ENCODE measurements at places on chromosomes 6 and 20. TPM values are rescaled to one million over a fixed set of nuclear protein-coding genes. Genes with fewer than 3 reads are reported as not detected.

DNA sequence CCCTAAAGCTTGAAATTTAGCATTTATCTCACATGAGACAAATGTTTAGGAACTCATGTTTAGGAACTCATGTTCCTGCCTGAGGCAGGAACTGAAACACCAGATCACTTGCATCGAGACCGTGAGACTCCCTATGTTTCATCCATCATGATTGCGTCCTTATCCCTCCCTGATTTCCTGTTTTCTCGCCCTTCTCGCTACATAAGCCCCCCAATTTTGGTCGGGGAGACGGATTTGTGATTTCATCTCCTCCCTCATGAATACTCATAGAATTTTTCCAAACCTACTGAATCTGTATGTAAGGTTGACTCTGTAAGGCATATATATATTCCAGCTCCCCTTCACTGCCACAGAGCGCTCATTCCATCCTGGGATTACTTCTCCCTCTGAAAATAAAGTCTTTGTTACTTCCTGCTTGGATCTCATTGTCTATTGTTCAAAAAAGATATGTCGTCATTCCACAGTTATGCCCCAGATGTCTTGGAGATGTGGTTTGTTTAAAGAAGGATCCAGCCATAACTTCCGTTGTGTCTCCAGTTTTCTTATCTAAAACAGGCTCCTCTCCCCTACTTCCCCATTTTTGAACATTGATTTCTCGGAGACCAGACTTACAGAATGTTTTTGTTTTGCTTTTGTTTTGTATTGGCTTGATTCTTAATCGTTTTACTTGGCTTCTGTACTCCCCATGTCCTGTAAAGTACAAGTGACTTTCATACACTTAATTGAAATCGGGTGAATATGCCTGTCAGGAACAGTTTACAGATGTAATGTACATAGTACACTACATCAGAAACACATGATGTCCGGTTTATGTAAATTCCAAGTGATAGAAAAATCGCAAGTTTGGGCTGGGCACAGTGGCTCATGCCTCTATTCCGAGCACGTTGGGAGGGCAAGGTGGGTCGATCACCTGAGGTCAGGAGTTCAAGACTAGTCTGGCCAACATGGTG lies 118.7 kb downstream of the HFE start:
- peak; percentile 92 for DNase-seq

DNA sequence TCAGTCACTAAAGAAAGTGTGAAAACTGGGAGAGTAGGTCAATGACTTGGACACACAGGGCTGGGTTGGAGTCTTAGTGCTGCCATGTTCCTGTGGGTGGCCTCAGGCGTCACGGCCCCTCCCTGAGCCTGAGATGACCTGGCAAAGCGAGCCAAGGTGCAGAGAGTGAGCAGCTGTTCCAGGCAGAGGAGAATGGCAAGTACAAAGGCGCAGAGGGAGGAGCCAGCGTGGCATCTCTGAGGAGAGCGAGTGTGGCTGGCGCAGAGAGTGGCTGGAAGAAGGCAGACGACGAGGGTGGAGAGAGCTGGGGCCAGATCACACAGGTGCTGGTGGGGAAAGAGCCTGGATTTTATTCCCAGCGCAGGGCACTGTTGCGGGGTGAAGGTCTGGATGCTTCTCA lies 20.6 kb upstream of the CHMP4B start:
- no peak for DNase-seq

- no peak for DNase-seq
Observed at GRCh38 chr6:46240866-46241565, 70.2 kb upstream of the ENPP5 start.

DNA sequence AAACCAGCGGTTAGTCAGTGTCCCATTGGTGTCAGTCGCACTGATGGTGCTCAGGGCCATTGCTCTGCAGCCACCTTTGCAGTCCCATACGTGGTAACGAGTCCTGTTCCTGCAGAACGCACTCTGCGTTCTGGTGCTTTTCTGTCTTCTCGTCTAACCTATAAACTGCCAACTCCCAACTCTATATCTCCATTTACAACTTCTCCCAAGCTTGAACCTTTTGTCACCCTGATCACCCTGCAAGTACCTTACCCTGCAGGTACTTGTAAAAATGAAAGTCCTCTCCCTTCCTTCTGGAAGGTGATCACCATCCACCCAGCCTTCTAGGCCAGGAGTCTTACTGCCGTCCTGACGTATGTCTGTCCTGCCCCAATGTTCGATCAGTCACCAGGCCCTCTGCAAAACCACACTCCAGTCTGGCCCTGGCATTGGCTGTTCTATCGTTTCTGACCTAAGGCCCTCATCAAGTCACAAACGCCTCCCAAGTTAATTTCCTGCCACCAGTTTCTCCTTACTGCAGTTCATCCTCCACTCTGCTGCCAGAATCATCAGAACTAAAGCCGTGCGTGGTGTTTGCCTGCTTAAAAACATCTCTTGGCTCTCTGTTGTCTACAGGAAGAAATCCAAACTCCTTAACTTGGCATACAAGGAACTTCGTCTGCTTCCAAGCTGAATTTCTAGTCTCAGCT lies 7.9 kb downstream of the RREB1 start:
- no peak for DNase-seq

- DNase-seq, result no peak
Observed at GRCh38 chr6:156612361-156612760, 164.8 kb upstream of the ARID1B start.

DNA sequence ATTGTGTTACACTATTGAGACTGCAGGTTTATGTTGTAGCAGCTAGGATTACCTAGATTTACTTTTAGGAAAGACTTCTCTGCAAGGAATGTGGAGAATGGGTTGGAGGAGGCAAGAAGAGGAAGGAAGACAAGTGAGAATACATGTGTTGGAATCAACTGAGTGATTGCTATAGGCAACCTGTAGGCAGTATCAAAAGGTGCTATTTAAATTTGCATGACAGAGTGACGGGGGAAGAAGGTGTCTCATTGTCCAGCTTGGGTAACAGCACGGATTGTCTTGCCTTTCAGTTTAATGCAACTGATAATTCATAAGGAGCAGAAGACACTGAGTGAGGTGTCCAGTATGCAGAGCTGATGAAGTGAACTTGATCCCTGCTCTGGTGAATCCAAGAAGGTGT lies 19.4 kb downstream of the SERPINB9 start:
- no peak for DNase-seq

- no peak for DNase-seq
Observed at GRCh38 chr20:35757098-35757705, 14.6 kb upstream of the PHF20 start.

- DNase-seq, result no peak
Observed at GRCh38 chr20:43846516-43846905, 68.1 kb upstream of the TOX2 start.

DNA sequence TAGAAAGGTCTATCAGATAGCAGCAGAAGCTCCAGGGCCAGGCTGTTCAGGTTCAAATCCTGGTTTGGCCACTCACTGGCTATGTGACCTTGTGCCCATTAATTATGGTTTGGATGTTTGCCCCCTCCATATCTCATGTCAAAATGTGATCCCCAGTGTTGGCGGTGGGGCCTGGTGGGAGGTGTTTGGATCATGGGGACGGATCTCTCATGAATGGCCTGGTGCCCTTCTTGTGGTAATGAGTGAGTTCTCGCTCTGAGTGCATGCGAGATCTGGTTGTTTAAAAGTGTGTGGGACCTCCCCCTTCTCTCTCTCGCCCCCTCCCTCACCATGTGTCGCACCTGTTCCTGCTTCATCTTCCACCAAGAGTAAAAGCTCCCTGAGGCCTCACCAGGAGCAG lies 240.9 kb downstream of the LRFN2 start:
- DNase-seq, result no peak

GRCh38 chr6:88641178-88641903 lies 322.1 kb downstream of the RNGTT start:
- no peak for DNase-seq

DNA sequence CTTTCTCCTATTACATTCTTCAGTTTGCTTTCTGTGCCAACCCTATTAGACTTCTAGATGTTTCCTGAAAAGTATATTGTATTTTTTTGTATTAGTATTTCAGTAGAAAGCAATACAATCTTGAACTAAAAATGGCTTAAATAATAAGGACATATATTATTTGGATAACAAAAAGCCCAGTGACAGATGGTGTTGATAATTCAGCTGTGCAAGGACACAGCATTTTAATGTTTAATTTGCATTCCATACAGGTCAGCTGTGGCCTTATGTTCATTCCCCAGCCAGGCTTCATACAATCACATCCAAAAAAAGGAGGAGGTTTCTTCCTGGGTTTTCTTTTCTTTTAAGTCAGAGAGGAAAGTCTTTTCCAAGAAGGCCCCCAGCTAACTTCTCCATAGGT lies 236.9 kb downstream of the CD109 start:
- no peak for DNase-seq

GRCh38 chr6:136831873-136832562 lies 9.6 kb downstream of the PEX7 start:
- DNase-seq, result no peak

DNA sequence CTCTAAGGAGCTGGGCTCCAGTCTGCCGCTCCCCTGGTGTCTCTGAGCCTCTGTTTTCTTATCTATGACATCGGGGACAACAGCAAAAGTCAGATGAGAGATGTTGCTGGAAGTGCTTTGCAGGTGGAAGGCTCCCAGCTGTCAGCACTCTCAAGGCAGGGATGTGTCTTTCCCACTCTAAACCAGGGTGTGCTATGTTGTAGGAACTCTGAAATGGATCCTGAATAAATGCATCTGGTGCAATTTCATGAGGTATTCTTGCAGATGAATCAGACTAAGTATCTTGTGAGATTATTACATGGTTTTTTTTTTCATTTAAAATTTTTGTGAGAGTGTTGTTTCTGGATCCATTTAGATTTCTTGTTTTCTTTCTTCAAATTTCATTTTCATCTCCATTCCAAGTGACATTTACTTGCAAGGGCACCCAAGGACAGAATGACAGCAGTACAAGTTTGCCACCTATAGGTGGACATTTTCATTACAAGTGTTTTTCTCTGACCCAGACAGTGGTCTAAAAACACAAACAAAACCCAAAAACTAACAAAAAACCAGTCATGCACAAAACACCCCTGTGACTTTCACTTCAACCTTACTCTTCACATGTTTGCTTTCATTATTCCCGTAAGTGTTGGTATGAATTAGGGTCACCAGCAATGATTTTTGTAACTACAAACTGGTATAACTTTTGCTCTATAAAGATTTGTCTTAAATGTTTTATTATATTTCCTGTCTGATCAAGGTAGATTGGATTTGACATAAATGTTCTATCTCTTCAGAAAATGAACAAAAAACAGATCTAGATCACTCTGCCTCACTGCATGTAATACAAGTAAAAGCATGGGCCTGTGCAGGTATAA lies 14.7 kb upstream of the SIM1 start:
- peak; percentile 72 for DNase-seq

- no peak for DNase-seq
Observed at GRCh38 chr6:108777536-108777935, 70.7 kb upstream of the ARMC2 start.

DNA sequence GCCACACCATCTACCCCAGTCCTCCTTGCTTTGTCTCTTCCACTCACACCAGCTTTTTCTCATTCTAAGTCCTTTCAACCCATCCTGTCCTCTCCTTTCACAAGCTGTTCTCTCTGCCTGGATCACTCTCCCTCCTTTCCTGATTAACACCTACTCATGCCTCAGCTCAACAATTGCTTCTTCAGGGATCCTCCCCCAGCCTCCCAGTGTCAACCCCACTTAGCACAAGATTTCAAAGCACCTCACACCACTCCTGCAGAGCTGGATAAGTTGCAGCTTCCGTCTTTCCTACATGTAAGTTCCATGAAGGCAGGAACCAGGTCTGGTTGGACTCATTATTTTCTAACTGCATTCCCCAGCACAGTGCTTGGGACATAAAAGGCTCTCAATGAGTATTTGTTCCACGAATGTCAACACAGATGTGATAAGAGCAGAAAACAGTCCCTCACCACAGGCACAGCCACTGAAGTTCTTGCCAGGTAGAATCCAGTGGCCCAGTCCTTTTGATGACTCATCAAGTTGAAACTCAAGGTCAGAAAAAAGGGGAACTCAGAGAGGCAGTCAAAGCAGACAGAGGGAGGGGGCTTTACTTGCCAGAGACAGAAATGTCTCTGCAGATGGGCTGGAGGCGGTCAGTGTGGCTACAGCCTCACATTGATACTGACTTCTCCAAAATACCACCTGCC lies 193.4 kb upstream of the PRDM1 start:
- DNase-seq, result no peak

DNA sequence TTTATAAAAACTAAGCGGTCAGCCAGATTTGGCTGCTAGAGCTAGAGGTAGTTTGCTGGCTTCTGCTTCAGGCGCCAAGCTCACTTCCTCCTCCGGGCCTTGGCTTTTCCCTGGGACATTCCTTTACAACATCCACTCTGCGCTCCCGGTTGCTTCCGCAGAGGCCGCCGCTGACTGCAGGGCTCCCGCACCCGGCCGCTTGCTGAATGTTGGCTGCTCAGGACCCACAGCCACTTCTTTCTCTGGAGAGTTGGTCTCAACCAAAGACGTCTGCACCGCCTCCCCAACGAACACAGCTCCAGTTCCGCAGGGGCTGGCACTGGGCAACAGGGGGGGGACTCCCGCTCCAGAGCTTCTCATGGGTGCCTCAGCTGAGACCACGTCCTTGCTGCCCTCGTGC lies 282.8 kb downstream of the TFAP2C start:
- DNase-seq, result no peak

Gene CCN2
- 773 TPM for total RNA-seq

Gene IRF4
- not detected for total RNA-seq

Gene FGD2
- not detected for total RNA-seq

Gene LRRC1
- 68.8 TPM for total RNA-seq

Gene SMPD2
- total RNA-seq, result 12.6 TPM

Gene ADGRF1
- total RNA-seq, result not detected
